ENCODE measurements at places on chromosomes 4 and X. TPM values are rescaled to one million over a fixed set of nuclear protein-coding genes. Genes with fewer than 3 reads are reported as not detected.

TMEM144 gene
- total RNA-seq: 2.6 TPM

ASB9 gene
- 3.7 TPM for total RNA-seq

RHOH gene
- 1.0 TPM for total RNA-seq

SPANXD gene
- not detected for total RNA-seq

CXCL8 gene
- total RNA-seq: 1.0 TPM

PRKG2 gene
- total RNA-seq: under 0.01 TPM

TMEM271 gene
- total RNA-seq: not detected

TBX22 gene
- under 0.01 TPM for total RNA-seq

GPR34 gene
- 13.6 TPM for total RNA-seq
